Myocyte (in vitro differentiated cells): ENCODE measurements at places on chromosomes 6 and 20.

DNA sequence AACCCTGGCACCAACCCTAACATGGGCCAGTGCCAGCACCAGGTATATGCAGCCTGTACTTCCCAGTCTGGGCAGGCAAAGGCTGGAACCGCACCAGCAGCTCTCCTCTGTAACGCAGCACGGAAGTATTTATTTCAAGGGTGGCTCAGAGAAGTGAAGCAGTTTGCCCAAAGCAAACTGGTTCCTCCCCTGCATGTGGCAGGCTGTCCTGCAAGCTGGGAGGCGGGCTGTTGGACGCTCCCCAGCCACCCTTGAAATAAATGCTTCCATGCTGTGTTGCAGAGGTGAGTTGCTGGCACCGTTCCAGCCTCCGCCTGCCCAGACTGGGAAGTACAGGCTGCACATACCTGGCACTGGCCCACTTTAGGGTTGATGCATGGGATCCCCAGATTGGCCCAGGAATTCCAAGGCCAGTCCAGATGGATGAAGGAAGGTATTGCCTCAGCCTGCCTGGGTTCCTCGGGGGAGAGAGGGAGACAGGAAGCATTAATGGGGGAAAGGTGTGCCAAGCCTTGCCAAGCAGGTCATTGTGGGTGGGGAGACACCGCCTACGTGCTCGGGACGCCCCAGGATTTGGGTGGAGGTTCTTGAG lies 49.8 kb downstream of the PPARD start:
- no peak for DNase-seq

GRCh38 chr6:31386977-31387376 lies 16.4 kb upstream of the MICA start:
- no peak for DNase-seq

DNA sequence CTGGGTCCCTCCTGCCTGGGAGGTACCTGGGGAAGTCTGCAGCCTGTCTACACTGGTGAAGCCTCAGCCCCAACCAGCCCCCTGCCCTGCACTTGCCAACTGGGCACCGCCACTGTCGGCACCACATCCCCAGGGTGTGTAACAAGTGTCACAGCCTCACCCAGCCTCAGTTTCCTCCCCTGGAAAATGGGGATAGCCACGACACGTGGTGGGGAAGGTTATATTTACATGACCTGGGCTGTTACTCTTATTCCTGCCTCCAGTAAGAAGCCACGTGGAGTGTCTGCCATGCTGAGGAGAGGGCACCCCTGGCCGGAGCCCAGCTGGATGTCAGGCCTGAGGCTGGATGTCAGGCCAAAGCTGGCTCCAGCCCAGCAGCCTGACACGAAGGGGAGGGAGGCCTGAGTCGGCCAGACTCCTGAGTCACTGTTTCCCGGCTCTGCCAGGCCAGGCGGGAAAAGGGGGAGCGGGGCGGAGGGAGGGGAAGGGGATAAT lies 44.9 kb downstream of the SNAI1 start:
- peak; percentile 93 for DNase-seq

- no peak for DNase-seq
Observed at GRCh38 chr6:170112583-170112860, 178.4 kb downstream of the DLL1 start.

DNA sequence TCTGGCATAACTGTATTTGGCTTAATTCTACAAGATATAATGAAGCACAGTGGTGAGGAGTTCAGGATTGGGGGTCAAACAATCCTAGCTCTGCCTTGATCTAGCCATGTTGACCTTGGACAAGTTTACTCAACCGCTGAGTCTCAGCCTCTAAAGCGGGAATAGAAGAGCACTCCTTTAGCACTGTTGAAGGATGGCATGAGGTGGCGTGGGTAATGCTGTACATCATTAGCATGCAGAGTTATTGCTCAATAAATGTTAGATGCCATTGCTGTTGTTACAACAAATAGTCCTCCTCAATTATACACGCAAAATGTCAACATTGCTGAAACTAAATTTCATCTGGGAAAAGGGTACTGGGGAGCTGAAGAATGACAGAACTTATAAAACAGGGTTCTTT lies 78.6 kb downstream of the KIF13A start:
- no peak for DNase-seq

GRCh38 chr6:84227044-84227433 lies 404 bp downstream of the CEP162 start:
- no peak for DNase-seq

GRCh38 chr6:5229356-5229755 lies 31.4 kb downstream of the LYRM4 start:
- DNase-seq, result no peak

GRCh38 chr20:44856856-44857448 lies 28.6 kb upstream of the YWHAB start:
- no peak for DNase-seq
